ENCODE measurements at places on chromosomes 5 and 9. TPM values are rescaled to one million over a fixed set of nuclear protein-coding genes. Genes with fewer than 3 reads are reported as not detected.

Gene PTGDS
- 2.0 TPM for polyA plus RNA-seq

Gene C1QTNF3
- polyA plus RNA-seq: 33.1 TPM

Gene INSL6
- polyA plus RNA-seq: not detected

Gene SLC6A18
- polyA plus RNA-seq: not detected

All from neural cell (in vitro differentiated cells).